ENCODE measurements at places on chromosomes 5 and 9.

DNA sequence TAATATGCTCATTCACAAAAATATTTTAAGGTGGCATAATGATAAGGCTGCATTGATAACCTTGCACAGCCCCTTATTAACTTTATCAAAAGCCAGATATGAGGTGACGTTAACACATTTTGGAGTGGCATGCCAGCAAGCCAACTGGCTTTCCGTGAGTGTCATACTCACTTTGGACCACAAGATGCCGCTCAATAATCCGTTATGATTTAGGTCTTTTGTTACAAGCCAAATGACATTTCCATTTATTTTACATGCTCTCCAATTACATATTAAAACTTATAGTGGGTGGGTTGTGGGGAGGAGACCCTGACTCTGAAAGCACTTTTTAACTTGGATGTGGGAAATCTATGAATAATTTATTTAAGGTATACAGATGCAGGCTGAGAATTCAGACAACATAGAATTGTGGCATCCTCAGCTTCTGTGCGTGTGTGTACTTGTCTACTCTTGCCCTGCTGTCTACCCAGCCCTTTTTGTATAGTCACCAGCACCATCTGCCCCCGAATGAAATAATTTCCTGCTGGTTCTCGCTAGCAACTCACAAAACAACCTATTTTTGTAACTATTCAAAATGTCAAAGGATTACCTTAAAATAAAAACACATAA is 305.1 kb downstream of the PSAT1 start:
- peak; percentile 9 for DNase-seq

DNA sequence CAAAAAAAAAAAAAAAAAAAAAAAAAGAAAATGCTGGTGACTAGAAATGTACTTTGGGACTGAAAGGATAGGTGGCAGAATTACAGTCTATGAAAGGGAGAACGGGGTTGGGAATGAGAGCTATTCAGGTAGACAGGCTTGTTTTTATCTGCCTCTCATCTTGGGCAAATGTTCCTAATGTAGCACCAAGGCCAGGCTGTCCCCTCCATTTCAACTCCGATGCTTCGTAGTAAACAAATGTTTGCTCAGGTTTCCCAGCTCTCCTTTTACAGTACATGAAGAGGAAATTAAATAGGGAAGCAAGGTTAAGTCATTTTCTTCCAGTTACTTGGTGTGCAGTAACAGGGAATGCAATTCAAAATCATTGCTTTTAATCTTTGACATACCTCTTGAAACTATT is 4.4 kb upstream of the BASP1 start:
- no peak for DNase-seq

- no peak for DNase-seq
These were observed 80.7 kb downstream of the PRRT1B start for GRCh38 chr9:131625790-131626670.

DNA sequence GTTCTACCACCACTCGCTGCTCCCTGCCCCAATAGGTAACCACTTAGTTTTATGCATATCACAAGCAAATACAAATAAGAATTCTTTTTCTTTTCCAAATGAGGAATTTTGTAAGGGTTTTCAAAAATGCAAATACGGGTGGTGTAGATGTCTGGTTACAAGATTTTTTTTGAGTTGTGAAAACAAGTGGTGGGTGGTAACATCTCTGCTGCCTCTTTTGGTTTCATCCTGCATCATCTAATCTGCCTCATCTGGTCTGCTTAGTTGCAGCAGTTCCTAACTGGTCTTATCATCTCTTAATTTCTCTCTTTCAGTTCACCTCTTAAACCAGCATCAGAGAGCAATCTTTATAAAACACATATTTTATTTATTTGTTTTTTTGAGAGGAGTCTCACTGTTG is 5.3 kb downstream of the NFX1 start:
- DNase-seq = no peak

GRCh38 chr5:62112689-62113228 is 193.2 kb upstream of the KIF2A start:
- no peak for DNase-seq
